NCI-H345 (cell line): ENCODE measurements at places on chromosomes 2 and 18.

- no peak for DNase-seq
Measured at GRCh38 chr2:101881131-101881530, 110.6 kb upstream of the IL1R2 start.

GRCh38 chr18:62933261-62933887, 218.0 kb downstream of the PHLPP1 start:
- DNase-seq: no peak

DNA sequence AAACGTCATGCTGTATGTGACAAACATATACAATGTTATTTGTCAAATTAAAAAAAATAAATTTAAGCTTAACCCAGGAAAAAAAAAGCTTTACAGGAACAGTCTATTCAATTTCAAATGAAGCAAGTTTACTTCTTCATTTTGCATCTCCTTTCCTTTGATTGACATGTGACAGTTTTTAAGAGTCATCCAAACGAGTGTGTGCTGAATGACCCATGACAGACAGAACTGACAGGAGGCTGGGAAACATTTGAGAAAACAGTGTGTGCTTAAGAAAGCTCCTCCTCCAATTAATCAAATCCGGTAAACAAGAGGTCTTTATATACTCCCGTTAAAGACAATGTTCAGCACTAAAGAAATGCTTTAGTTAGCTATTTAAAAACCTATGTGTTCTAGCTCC, 177.7 kb downstream of the SRBD1 start:
- no peak for DNase-seq

GRCh38 chr18:24791751-24792545, 331.5 kb downstream of the HRH4 start:
- no peak for DNase-seq

GRCh38 chr2:59892398-59892797, 661.1 kb downstream of the BCL11A start:
- peak; percentile 3 for DNase-seq

- DNase-seq: no peak
Measured at GRCh38 chr2:172507199-172507598, 48.7 kb upstream of the PDK1 start.

DNA sequence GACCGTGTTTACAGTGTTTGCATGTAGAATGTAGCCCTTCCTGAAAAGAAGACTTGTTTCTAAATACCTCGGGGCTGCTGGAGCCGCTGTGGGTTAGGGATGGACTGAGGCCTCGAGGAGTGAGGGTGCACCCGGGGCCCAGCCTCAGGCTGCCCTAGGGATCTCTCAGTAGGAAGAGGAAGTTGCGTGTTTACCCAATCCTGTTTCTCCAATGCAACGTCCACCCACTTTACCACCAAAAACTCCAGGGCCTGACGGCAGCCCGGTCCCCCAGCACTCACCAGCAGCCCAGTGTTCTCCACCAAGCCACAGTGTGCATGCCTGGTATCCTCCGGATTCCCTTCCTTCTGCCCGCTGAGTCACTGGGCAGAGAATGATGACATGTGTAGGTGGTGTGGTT, 255.8 kb downstream of the GLI2 start:
- no peak for DNase-seq

- DNase-seq: no peak
Measured at GRCh38 chr2:162749994-162750393, 88.6 kb downstream of the KCNH7 start.

- no peak for DNase-seq
Measured at GRCh38 chr18:30333310-30333709, 709.2 kb downstream of the DSC3 start.

- DNase-seq: no peak
Measured at GRCh38 chr2:2586931-2587330, 255.9 kb upstream of the MYT1L start.

- no peak for DNase-seq
Measured at GRCh38 chr2:27717070-27717795, 53.5 kb downstream of the SLC4A1AP start.

- no peak for DNase-seq
Measured at GRCh38 chr18:13464432-13465123, 246.0 kb downstream of the LDLRAD4 start.

GRCh38 chr2:185578322-185578721, 160.3 kb upstream of the FSIP2 start:
- no peak for DNase-seq

DNA sequence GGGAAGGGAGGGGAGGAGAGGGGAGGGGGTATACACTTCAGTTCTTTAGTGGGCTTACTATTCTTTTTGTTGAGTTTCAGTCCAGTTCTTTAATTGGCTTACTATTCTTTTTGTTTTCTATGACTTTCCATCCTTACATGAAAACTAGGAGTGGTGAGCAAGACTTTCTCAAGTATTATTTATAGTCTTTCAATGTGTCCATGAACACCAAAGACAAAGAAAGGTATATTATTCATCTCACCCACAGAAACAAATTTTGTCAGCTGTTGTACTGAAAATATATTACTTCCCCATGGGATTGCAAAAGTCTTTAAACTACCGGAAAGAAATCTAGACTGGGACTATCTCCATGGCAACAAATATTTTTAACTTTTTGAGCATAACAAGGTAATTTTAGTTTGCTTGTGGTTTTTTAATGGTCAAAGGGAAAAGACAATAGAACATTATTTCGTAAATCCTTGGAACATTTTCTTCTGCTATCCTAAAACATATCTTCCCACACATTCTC, 17.6 kb downstream of the ADAM17 start:
- DNase-seq: no peak

DNA sequence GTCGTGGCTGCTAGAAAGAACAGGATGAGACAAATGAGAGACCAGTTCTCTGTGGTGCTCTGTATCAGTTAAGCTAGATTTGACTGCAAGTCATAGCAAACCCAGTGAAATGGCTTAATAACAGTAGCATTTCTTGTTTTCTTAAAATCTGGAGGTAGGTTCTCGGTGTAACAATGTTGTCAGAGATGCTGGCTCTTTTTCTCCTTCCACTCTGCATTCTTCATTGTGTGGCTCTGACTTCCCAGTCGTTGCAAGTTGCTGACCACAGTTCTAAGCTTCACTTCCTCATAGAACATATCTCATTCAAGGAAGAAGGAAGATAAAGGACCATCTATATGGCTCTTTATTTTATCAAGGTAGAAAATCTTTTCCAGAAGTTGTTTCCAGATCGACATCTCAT, 7.9 kb upstream of the CKAP2L start:
- DNase-seq: no peak

GRCh38 chr2:76668279-76668678, 853.9 kb downstream of the LRRTM4 start:
- DNase-seq: no peak
